ENCODE measurements at places on chromosomes 5 and 9. TPM values are rescaled to one million over a fixed set of nuclear protein-coding genes. Genes with fewer than 3 reads are reported as not detected.

SHISAL2B gene
- not detected for total RNA-seq

SCGB3A2 gene
- total RNA-seq = not detected

SLC36A3 gene
- not detected for total RNA-seq

ZNG1C gene
- total RNA-seq = 36.7 TPM

Data from endothelial cell of coronary artery (primary cell).